AG10803 (cell line): ENCODE measurements at places on chromosomes 16 and 17.

- no peak for DNase-seq
Observed at GRCh38 chr17:10072556-10073425, 125.6 kb downstream of the GAS7 start.

- DNase-seq: no peak
Observed at GRCh38 chr16:58741166-58741565, 7.0 kb upstream of the GOT2 start.

DNA sequence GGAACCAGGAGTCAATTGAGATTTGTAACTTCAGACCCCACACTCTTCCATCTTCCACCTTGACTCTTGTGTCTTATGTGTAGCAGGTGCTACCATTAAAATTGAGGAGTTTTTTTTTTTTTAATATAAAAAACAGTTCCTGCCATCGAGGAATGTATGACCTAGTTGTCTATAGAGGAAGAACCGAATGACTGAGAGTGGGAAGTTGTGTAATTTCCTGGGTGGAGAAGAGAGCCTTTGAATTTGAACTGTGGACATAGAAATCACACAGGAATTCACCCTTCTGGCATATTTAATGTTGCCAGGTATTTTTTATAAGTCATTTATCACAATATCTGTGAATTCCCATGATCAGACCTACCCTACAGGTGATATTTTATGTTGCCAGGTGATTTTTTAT is 22.0 kb downstream of the SP2 start:
- DNase-seq: no peak

DNA sequence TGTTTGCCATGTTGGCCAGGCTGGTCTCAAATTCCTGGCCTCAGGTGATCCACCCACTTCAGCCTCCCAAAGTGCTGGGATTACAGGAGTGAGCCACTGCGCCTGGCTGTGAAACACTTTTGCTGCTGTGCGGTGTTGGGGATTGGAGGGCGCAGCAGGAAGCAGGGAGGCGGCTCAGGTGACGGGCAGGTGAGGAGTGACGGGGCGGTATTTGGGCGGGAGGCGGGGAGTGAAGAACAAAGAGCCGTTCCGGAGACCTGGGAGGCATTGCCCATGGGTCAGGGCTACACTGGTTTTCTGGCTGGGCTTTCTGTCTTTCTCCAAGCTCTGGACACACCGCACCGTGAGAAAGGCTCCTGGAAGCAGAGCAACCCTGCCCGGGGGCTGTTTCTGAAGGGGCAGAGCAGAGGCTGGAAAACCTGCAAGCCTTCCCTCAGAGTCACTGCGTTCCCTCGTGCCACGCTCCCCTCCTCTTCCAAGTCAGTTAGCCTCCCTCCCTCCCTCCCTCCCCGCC is 22.1 kb downstream of the CRISPLD2 start:
- DNase-seq: no peak

GRCh38 chr17:30381340-30381659 is 2.6 kb downstream of the CPD start:
- no peak for DNase-seq

- DNase-seq: no peak
Observed at GRCh38 chr17:41512546-41513167, 6.0 kb downstream of the KRT15 start.

- DNase-seq: peak; percentile 21
Observed at GRCh38 chr17:31825961-31826691, 32.9 kb downstream of the COPRS start.

- no peak for DNase-seq
Observed at GRCh38 chr17:44383363-44383762, 6.1 kb downstream of the ITGA2B start.

- no peak for DNase-seq
Observed at GRCh38 chr16:27737513-27737912, 187.6 kb downstream of the KATNIP start.

GRCh38 chr17:4520894-4521600 is 22.4 kb downstream of the SPNS2 start:
- peak; percentile 48 for DNase-seq

GRCh38 chr17:7404737-7405349 is 946 bp upstream of the TMEM256 start:
- no peak for DNase-seq

GRCh38 chr17:17763136-17763535 is 73.7 kb downstream of the SREBF1 start:
- no peak for DNase-seq

DNA sequence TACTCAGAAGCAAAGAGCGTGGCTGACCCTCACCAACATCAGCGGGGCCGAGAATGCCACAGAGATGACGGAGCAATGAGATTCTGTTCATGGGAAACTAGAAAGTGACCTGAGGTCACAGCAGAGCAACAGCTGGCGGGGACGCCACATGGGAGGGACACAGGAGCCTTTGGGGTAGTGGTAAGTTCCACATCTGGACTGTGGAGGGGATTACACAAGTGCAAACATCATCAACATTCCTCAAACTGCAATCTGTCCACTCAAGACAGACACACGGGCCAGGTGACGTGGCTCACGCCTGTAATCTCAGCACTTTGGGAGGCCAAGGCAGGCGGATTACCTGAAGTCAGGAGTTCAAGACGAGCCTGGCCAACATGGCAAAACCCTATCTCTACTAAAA is 11.2 kb downstream of the HAGH start:
- DNase-seq: no peak

DNA sequence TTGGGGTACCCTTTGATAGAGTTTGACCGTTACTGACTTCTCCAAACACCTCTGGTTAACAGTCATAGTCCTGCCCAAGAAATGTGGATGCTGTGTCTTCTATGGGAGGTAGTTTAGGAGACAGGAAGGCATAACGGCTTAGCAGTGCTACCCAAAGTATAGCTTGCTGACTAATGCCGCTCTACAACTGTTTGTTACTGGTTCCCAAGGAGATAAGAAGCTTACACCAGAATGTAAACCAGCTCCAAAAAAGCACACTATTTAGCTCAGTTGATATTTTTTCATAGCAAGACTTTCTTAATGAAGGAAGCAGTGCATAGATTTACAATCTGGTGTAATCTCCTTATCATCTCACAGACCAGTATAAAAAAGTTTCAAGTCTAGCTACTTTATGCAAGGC is 95.7 kb downstream of the HS3ST3B1 start:
- DNase-seq: peak; percentile 37

DNA sequence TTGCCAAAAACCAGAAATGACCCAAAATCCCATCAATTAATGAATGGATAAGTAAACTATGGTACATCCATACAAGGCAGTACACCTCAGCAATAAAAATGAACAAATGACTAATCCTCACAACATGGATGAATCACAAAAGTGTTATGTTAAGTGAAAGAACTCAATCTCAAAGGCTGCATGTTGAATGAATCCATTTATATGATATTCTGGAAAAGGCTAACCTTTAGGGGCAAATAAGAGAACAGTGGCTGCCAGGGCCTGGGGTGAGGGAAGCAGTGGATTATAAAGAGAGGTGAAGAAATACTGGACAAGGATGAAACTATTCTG is 46.1 kb upstream of the MSI2 start:
- no peak for DNase-seq

GRCh38 chr17:56624309-56624708 is 30.8 kb downstream of the NOG start:
- DNase-seq: peak; percentile 47

DNA sequence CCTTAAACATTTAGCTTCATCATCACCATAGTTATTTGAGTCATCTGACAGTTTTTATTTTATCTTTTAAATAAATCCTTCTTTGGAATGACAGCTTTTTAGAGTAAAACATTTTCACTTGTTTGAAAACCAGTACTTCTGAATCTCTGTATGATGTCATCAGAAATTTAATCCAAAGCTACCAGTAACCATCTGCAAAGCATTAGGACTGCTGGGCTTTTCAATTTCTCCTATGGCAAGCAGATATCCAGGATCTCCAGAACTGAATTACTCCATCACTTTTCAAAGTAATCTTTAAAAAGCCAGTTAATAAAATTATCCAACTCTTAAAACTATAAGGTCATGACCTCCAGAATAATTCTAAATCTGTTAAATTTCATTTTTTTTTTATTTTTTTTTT is 51.5 kb downstream of the CHCT1 start:
- DNase-seq: peak; percentile 41

- no peak for DNase-seq
Observed at GRCh38 chr16:19808061-19808641, 76.5 kb downstream of the GPRC5B start.

- no peak for DNase-seq
Observed at GRCh38 chr16:85615014-85615851, 2.1 kb downstream of the GSE1 start.

- DNase-seq: no peak
Observed at GRCh38 chr17:31541559-31541958, 150.1 kb downstream of the RAB11FIP4 start.
